GM04503 (cell line): ENCODE measurements at places on chromosomes 2 and 18.

- no peak for DNase-seq
These were observed 24.6 kb upstream of the DAW1 start for GRCh38 chr2:227846831-227847230.

- DNase-seq = no peak
These were observed 82.7 kb downstream of the TANC1 start for GRCh38 chr2:159051133-159051532.

- peak; percentile 22 for DNase-seq
These were observed 100.2 kb downstream of the TNS1 start for GRCh38 chr2:217902379-217903141.

DNA sequence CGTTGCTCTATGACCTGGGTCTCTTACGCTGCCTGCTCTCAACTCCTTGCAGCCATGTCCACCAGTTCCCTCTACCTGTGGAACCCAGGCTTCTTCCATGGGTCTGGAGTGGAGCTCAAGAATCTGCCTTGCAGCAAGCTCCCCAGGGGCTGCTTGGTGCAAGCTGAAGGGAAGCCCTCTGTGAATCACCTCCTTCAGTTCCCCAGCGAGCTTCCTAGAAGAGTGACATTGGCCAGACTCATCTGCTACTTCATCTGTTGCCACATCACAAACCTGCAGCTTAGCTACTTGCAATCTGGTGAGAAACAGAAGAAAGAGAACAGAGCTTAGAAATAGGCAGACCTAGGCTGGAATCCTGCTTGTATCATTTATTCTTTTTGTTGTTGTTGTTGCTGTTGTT, 9.8 kb upstream of the EFR3B start:
- DNase-seq = peak; percentile 26

GRCh38 chr2:222707689-222708273, 36.3 kb downstream of the MOGAT1 start:
- DNase-seq = no peak

DNA sequence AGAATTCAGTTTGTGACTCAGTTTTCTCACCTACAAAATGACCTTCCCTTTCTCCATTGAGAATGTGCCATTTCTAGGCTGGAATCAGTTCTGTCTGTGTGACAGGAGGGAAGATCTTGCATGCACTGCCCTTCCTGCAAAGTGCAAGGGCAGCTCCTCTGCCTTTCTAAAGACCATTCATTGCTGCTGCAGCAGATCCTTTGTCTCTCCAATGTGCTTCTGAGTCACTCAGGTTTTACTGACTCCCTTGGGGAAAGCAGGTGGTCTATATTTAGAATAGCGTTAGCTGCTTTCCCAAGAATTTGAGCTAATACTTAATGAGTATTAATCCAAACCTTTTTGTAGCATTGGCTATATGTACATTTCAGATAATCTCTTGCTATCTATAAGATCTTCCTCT, 62.5 kb downstream of the DAW1 start:
- DNase-seq = no peak

DNA sequence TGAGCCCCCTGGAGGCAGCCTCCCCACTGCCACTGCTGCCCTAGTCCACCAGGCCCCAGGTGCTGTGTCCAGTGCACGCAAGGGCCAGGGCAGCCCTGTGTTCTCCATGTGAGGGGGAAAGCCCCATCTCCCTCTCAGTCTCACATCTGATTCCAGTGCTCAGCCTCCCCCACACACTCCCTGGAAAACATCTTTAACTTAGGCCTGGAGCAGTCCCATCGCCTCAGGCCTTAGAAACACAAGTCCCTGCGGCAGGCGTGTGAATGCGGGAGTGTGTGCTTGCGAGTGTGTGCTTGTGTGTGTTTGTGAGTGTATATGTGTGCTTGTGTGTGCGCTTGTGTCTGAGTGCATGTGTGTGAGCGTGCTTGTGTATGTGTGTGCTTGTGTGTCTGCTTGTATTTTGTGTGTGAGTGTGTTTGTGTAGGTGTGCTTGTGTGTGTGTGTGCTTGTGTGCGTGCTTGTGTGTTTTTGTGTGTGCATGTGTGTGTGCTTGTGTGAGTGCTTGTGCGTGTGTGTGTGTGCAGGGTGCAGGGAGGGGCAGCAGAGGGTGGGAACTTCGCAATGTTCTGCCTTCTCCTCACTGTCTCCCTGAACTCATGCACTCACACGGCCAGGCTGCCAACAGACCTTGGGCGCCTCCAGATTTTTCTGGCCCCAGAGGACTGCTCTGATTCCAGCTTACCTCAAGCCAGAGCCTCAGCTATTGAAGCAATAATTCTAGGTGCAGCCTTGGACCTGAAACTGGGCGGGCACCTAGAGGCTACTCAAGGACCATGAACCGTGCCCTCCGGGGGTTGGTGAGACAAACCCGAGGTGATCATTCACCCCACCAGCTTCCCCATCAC, 139.6 kb downstream of the CABLES1 start:
- no peak for DNase-seq

- DNase-seq = no peak
These were observed 43.8 kb upstream of the SERTAD2 start for GRCh38 chr2:64697297-64698176.

DNA sequence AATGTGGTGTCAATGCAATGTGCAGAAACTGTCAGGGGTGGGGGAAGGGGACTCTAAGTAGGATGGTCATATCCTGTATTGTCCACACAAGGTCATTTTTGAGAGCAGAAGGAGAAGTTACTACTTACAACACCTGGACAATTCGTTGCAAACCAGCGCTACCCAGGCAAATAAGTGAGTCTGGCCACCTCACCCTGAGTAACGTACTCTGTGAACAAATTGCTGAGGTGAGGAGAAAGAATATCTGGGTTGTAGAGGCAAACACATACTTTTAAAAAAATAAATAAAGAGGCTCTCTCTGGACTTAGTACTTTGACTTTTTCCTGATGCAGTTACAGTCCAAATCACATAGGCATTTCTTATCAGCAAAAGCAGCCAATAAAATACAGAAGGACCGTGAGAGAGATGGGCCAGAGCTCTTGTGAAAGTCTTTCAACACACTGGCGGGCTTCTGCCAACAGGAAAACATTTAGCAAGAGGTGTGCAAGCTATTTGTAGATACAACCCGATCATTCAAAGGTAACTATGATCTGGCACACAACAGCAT, 268.2 kb upstream of the ID2 start:
- no peak for DNase-seq

GRCh38 chr18:24683925-24684324, 223.5 kb downstream of the HRH4 start:
- DNase-seq = no peak

GRCh38 chr18:28466204-28466603, 289.3 kb upstream of the CDH2 start:
- DNase-seq = no peak
